Activated CD4-positive, alpha-beta T cell treated with anti-CD3 and anti-CD28 coated beads, Interleukin-2, amount 10 ng/mL, durations not matched to agents 7 days and 5 days (primary cell): ENCODE measurements at places on chromosomes 5 and 9. TPM values are rescaled to one million over a fixed set of nuclear protein-coding genes. Genes with fewer than 3 reads are reported as not detected.

DNA sequence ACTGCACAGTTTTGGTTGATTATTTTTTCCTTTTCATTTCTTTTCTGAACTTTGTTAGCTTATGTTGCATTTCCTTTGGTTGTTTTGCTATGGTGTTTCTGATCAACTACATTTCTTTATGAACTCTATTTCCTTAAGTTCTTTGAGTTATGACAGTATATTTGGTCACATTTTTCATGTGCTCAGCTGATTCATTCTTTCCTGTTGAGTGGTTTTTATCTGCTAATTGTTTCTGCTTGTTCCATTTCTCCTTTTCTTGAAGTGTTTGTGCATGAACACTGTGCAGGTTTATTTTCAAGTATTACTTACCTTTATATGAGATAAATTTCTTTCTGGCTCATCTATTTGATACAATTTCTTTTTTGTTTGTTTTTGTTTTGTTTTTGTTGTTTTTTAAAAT is 50.9 kb upstream of the MACIR start:
- no peaks in the 10 kb centered on the region for H3K27me3 ChIP-seq
- no peak overlapping the region for H3K27ac ChIP-seq
- peaks cover 30% of the 10 kb centered on the region for H3K36me3 ChIP-seq
- H3K4me1 ChIP-seq, result peaks cover 33% of the 10 kb centered on the region

- no peak overlapping the region for H3K4me3 ChIP-seq
- no peak overlapping the region for H3K27ac ChIP-seq
- no peaks in the 10 kb centered on the region for H3K36me3 ChIP-seq
- DNase-seq, result no peak
Measured at GRCh38 chr5:38381361-38381760, 123.0 kb downstream of the EGFLAM start.

DNA sequence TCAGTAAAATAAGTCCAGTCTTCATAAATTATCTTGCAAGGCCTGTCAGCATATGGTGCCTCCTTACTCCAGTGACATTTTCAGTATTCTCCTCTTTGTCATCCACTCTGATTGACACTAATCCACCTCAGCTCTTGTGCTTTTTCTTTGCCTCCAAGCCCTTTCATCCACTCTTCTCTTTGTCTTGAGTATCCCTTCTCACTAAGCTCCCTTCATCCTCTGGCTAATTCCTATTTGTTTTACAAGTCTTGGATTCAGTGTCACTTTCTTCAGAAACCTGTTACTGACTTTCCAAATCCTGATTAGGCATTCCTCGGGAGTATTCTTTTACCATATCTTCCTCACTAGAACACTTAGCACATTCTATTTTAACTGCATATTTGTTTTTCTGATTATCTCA is 100.6 kb upstream of the VCAN start:
- H3K27ac ChIP-seq, result no peak overlapping the region
- no peak for DNase-seq
- H3K4me1 ChIP-seq, result no peaks in the 10 kb centered on the region
- H3K4me3 ChIP-seq, result no peak overlapping the region
- H3K36me3 ChIP-seq, result no peaks in the 10 kb centered on the region

- H3K27ac ChIP-seq, result no peak overlapping the region
- no peaks in the 10 kb centered on the region for H3K4me1 ChIP-seq
- DNase-seq, result no peak
- H3K36me3 ChIP-seq, result peaks cover 1% of the 10 kb centered on the region
Measured at GRCh38 chr5:10518347-10518746, 45.5 kb upstream of the ANKRD33B start.

GRCh38 chr5:121408778-121409177 is 442.9 kb upstream of the FTMT start:
- no peak overlapping the region for H3K27ac ChIP-seq
- no peaks in the 10 kb centered on the region for H3K36me3 ChIP-seq
- no peak for DNase-seq
- no peaks in the 10 kb centered on the region for H3K4me1 ChIP-seq

GRCh38 chr5:123557907-123558306 is 45.9 kb downstream of the CSNK1G3 start:
- peaks cover 21% of the 10 kb centered on the region for H3K36me3 ChIP-seq
- H3K27ac ChIP-seq, result no peak overlapping the region
- H3K4me3 ChIP-seq, result no peak overlapping the region
- no peak for DNase-seq
- no peaks in the 10 kb centered on the region for H3K4me1 ChIP-seq

GRCh38 chr9:34576597-34577399 is 12.7 kb downstream of the CNTFR start:
- peaks cover 55% of the 10 kb centered on the region for H3K27me3 ChIP-seq
- no peak for DNase-seq
- no peaks in the 10 kb centered on the region for H3K36me3 ChIP-seq
- H3K4me1 ChIP-seq, result peaks cover 6% of the 10 kb centered on the region
- H3K4me3 ChIP-seq, result no peak overlapping the region

- no peak overlapping the region for H3K4me3 ChIP-seq
- no peaks in the 10 kb centered on the region for H3K27me3 ChIP-seq
- peak; percentile 1 for DNase-seq
- no peaks in the 10 kb centered on the region for H3K4me1 ChIP-seq
Measured at GRCh38 chr5:2206293-2207108, 323.8 kb upstream of the IRX4 start.

DNA sequence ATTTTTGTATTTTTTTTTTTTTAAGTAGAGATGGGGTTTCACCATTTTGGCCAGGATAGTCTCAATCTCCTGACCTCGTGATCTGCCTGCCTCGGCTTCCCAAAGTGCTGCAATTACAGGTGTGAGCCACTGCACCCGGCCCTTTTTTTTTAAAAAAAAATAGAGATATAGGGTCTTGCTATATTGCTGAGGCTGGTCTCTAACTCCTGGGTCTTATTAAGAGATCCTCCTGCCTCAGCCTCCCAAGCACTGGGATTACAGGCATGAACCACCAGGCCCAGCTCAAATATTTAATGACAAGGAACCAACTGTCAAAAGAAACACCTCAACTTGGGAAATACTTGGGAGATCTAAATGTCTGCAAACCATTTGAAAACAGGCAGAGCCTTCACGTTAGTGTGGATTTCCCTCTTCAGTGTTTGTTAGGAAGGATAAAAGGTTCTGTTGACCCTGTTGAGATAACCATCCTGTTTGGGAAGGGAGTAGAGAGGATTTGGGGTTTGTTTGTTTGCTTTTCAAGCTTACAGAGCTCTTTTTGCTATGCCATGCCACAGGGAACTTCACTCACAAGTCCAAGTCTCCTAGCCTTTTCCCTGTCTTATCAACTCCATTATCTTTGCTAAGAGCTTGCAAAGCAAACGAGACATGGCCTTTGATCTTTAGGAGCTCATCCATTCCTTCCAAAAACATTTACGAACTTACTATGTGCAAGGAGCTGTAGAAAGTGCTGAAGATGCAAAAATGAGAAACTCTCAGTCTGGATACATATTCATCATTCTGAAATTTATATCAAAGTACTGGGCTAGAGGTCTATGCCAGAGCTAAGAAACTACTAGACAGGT is 7.5 kb downstream of the FAXDC2 start:
- H3K36me3 ChIP-seq, result no peaks in the 10 kb centered on the region
- H3K27me3 ChIP-seq, result no peaks in the 10 kb centered on the region
- no peak overlapping the region for H3K4me3 ChIP-seq

The BTNL9 gene
- not detected for total RNA-seq

DNA sequence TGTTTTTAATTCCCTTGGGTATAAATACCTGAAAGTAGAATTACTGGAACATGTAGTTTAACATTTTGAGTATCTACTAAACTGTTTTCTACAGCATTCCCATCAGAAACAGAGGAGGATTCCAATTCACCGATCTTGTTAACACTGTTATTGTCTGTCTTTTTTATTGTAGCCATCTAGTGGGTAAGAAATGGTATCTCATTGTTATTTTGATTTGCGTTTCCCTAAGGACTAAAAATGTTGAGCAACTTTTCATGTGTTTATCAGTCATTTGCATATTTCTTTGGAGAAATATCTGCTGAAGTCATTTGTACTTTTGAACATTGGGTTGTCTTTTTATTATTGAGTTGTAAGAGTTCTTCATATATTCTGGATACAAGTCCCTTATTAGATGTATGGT is 135.2 kb upstream of the NFIL3 start:
- no peaks in the 10 kb centered on the region for H3K36me3 ChIP-seq
- no peaks in the 10 kb centered on the region for H3K4me1 ChIP-seq
- H3K27me3 ChIP-seq, result peaks cover 43% of the 10 kb centered on the region
- no peak overlapping the region for H3K27ac ChIP-seq
- no peak overlapping the region for H3K4me3 ChIP-seq
- DNase-seq, result no peak

The LCN6 gene
- not detected for total RNA-seq

DNA sequence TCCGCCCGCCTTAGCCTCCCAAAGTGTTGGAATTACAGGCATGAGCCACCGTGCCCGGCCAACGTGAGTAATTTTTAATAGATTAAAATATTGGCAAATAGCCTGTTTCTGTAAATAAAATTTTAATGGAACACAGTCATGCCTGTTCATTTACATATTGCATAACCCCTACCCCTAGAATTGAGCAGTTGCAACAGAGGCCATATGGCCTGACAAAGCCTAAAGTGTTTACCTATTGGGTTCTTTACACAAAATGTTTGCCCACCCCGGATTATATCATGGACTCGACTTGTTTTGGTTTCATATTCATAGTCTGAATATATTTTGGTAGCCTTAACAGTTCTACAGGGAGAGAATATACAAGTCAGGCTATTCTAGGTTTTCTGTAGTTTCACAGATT is 5.3 kb downstream of the NSA2 start:
- H3K4me3 ChIP-seq, result no peak overlapping the region
- H3K36me3 ChIP-seq, result peaks cover 37% of the 10 kb centered on the region
- no peak for DNase-seq

The FGF10 gene
- total RNA-seq, result not detected

DNA sequence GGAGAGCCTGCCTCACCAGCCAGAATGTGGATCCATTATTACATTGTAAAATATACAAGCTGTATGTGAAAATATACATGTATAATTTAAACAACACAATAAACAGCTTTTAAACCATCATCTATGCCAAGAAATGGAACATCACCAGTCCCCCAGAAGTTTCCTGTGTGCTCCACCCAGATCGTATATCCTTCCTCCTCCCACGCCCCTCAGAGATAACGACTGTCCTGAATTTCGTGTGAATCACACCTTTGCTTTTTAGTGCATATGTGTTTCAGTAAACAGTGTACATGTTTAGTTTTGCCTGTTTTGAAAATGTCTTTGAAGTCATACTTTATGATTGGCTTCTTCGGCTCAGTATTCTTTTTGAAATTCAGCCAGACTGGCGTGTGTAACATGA is 134.6 kb upstream of the MYO10 start:
- no peak for DNase-seq
- H3K36me3 ChIP-seq, result no peaks in the 10 kb centered on the region
- H3K4me1 ChIP-seq, result no peaks in the 10 kb centered on the region
- no peaks in the 10 kb centered on the region for H3K27me3 ChIP-seq

The NR4A3 gene
- total RNA-seq, result 0.29 TPM

- H3K27ac ChIP-seq, result peak overlapping the region; percentile 90
- peak; percentile 88 for DNase-seq
- H3K36me3 ChIP-seq, result peaks cover 18% of the 10 kb centered on the region
- peaks cover 22% of the 10 kb centered on the region for H3K27me3 ChIP-seq
Measured at GRCh38 chr5:14581891-14582796, 552 bp downstream of the OTULINL start.

- H3K27ac ChIP-seq, result no peak overlapping the region
- H3K4me3 ChIP-seq, result no peak overlapping the region
- H3K36me3 ChIP-seq, result no peaks in the 10 kb centered on the region
- DNase-seq, result no peak
- H3K27me3 ChIP-seq, result peaks cover 3% of the 10 kb centered on the region
Measured at GRCh38 chr5:175826980-175827379, 44.4 kb upstream of the CPLX2 start.

DNA sequence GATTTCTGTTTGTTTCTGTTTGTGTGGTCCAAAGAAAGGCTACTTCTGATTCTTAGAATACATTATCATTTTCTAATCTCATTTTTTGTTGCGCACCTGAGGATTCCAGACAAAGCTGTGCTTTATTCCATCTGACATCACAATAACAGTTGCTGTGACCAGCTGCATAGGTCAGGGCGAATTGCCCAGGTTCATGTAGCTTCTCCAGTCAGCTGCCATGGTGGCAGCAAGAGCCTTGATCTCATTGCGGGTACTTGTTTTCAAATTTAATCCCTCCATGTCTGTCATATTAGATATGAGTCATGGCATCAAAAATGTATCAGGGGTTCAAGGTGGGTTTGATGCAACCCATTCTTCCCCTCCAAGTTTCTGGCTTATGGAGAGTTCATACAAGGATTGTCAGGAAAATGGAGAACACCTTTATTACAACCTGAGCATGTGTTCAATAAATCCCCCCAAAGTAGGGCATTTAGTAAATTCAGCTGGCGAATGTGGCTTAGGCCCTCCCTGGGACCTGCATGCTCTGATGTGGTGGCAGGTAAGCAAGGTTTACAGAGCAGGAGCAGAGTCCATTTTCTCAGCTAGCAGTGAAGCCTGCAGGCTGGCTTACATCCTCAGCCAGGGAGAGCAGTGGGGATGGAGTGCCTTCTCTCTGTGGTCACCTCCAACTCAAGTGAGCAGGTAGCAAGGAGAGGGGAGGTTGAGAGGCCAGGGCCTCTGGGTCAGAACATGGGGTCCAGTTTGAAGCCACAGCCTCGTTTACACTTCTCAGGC is 13.9 kb downstream of the CAVIN4 start:
- H3K27ac ChIP-seq, result no peak overlapping the region
- H3K36me3 ChIP-seq, result no peaks in the 10 kb centered on the region
- DNase-seq, result no peak
- peaks cover 6% of the 10 kb centered on the region for H3K27me3 ChIP-seq

The C9 gene
- not detected for total RNA-seq

GRCh38 chr9:104826079-104826775 is 62.3 kb downstream of the NIPSNAP3B start:
- DNase-seq, result no peak
- no peaks in the 10 kb centered on the region for H3K36me3 ChIP-seq
- peaks cover 6% of the 10 kb centered on the region for H3K4me1 ChIP-seq
- H3K27me3 ChIP-seq, result no peaks in the 10 kb centered on the region
- H3K4me3 ChIP-seq, result no peak overlapping the region

DNA sequence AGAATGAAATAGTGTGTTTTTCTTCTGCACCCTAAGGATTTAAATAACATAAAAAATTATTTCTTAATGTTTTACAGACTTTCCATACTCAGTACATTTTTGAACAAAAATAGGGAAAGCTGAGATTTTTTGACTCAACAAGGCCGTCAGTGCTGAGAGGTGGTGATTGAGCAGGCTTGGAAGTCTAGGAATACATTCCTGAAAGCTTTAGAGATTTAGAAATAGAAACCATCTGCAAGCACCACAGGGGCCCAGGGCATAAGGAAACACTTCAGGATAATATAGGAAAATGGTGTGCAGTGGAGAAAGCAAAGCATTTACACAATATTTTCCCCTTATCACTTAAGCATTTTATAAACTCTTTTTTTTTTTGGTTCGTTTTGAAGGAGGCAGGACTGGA is 5.2 kb downstream of the BASP1 start:
- H3K4me1 ChIP-seq, result peaks cover 3% of the 10 kb centered on the region
- DNase-seq, result no peak
- peaks cover 35% of the 10 kb centered on the region for H3K27me3 ChIP-seq
- H3K4me3 ChIP-seq, result no peak overlapping the region

DNA sequence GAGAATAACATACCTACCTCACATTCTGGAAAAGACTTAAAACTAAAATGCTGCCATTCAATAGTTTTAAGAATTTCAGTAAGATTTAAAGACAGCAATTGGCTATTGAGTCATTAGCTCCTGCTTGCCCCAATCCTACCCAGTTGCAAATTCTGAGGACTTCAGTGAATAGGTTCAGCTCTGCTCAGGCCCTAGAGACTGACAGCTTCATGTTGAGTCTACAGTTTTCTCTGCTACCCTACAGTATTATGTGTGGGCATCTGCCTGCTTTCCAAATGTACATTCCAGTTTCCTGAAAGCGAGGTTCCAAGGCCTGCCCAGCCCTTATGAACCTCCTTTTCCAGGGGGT is 61.5 kb downstream of the ARSB start:
- H3K36me3 ChIP-seq, result no peaks in the 10 kb centered on the region
- DNase-seq, result no peak
- H3K4me3 ChIP-seq, result no peak overlapping the region
- H3K27ac ChIP-seq, result no peak overlapping the region
